ENCODE measurements at places on chromosomes 1 and 21.

GRCh38 chr1:228276901-228277490 lies 69.2 kb downstream of the OBSCN start:
- no peak for DNase-seq

DNA sequence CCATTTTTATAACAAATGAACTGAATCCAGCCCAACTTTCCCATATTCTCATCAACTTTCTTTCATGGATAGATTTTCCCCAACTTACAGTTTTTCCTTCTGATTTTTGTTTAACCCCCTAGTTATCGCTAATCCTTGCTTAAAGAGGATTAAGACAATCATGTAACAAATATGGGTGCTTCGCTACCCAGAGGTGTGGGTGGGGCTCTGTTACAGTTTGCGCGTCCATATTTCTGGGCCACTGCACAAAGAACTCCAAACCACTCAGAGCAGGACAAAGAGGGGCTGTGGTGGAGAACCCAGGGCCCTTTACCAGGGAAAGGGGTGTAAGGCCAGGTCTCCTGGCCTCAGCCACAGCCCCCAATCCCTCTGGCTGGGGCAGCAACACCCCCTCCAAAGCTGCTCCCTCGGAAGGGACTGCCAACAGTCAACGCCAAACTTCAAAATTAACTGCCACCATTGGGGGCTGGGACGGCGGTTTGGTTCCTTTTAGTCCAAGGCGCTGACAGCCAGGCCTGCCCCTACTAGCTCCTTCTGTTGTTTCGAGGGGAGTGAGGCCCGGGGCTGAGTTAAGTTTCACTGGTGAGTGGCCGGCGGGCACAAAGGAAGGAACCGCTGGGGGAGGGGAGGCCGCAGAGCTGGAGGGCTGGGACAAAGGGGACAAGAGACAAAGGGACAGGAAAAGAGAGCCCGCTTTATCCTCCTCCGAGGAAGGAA lies 27.9 kb downstream of the SSBP3 start:
- DNase-seq: no peak

GRCh38 chr1:200368556-200368955 lies 41.3 kb downstream of the ZNF281 start:
- no peak for DNase-seq

DNA sequence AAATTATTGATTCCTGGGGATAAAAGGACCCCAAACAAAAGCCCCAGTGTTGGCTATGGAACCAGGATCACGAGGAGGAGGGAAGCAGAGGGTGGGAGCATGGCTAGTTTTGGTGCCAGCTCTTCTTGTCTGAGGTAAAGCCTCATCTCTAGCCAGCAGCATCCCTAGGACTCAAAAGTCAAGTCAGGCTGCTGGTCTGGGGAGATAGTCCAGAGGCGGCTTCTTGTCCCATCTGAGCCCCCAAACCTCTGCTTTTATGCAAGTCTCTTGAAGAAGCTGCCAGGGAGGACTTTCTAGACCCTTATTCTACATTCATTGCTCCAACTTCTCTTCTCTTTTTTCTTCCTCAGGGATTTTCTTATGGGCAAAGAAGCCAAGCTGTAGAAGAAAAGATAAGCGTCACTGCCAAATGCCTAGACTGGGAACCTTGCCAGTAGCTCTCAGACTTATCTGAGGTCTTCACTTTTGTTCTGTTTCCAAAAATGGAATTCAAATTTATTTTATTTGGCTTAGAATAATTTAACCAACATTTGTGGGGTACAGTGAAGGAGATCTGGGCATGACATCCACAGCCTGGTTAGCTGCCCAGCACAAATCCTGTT lies 6.9 kb upstream of the ANKRD35 start:
- DNase-seq: no peak

DNA sequence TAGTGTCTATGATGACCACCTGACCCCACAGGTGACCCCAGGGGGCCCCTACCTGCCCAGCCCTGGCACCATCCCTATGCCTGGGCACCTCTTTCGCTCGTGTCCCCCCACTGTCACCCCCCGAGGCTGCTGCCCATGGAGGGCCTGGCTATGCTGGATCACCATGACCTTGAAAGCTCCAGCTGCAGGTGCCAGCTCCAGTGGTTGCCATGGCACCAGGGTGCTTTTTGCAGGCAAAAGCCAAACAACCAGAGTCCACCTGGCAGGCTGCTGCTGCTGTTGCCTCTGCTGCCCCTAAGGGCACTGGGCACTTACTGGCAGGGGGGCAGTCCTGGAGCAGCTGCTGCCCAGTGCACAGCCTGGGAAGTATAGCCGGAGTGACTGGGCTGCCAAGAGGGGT lies 21.7 kb downstream of the ETNK2 start:
- no peak for DNase-seq

DNA sequence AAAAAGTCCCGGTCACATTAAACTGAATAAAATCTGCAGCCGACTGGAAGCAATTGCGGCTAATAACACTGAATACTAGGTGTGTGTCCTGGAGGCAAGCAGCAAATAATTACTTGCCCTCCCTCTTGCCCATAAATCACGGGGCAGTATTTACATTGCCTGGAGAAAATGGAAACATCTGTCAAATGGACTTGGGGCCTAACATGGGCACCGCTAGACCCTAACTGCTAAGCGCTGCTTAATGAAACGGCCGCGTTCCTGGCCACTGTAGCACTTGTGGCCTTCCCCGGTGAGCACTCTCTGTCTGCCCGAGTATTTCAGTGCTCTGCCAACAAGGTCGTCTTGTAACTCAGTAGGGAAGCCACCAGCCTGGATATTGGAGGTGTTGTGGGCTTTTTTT lies 23.9 kb upstream of the KNCN start:
- DNase-seq: no peak

GRCh38 chr1:2914702-2915101 lies 106.6 kb upstream of the ACTRT2 start:
- DNase-seq: no peak

GRCh38 chr1:41013796-41014195 lies 7.7 kb downstream of the SLFNL1 start:
- no peak for DNase-seq

- no peak for DNase-seq
These were observed 9.9 kb upstream of the KLF18 start for GRCh38 chr1:44151332-44151731.

DNA sequence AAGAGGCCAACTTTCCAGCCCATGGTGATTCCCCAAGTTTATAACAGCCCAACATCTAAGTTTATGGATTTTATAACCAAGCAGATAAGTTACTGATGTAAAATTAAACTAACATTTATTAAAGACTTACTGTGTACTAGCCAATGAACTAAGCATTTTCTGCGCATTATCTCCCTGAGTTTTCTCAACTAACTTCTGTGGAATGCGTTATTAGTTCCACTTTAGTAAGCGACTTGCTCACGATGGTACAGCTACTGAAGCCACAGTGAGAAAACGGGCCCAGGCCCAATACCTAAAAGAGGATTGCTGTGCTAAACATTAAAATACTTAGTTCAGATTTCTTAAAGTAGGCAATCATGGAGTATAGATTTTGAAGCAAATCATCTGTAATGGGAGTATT lies 61.0 kb downstream of the ZBTB18 start:
- DNase-seq: no peak

- no peak for DNase-seq
These were observed 77.8 kb upstream of the C1orf105 start for GRCh38 chr1:172342584-172343239.

DNA sequence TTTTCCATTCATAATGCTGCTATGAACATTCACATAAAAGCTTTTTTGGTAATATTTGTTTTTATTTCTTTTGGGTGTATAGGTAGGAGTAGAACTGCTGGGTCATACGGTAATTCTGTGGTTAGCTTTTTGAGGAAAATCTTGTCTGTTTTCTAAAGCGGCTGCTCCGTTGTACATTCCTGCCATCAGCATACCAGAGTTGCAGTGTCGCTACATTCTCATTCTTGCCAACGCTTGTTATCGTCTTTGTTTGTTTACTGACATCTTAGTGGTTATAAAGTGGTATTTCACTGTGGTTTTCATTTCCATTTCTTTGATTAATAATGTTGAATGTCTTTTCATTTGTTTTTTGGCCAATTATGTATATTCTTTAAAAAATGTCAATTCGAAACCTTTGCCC lies 469.8 kb upstream of the ZP4 start:
- no peak for DNase-seq

GRCh38 chr1:224873434-224874369 lies 55.8 kb upstream of the DNAH14 start:
- no peak for DNase-seq

GRCh38 chr1:77757066-77757584 lies 2.5 kb downstream of the USP33 start:
- DNase-seq: no peak

DNA sequence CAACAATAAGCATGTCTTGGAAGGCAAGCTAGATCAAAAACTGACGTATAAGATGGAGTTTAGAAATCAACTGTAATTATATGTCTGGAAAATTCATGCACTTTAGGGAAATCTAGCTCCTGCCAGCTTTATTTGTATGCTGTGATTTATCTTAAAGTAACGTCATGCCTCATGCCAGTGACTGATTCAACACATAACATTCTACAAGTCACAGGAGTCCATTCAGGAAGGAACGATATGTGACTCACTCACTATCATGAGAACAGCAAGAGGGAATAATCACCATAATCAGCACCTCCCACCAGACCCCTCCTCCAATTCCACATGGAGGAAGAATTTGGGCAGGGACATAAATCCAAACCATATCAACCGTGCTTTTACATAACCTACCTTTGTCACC lies 682.4 kb upstream of the ADAMTS5 start:
- DNase-seq: no peak

DNA sequence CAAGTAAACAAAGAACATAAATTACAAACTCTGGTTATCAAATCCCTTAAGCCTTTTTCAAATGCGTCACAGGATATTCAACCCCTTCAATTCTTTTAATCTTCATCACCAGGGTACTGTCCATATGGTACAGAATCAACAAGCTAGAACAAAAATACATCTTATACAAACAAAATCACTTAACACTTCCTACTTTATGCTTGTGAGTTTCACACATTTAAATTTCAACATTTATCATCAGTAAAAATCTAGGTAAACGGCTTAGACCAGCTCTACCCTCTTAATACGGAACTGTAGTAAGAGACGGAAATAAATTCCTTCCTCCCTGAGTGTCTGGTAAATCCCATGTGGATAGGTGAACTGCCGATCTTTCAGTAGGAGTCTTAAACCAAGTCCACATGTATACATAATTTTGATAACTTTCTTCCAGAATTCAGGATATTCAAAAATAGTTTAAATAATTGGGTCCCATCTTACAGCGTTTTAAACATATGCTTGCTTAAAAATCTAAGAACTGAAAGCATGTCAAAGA lies 1.0 kb downstream of the CCDC181 start:
- DNase-seq: no peak

- DNase-seq: no peak
These were observed 82.0 kb upstream of the ESRRG start for GRCh38 chr1:216805233-216805632.

GRCh38 chr1:85174503-85174902 lies 26.3 kb downstream of the SYDE2 start:
- no peak for DNase-seq

- no peak for DNase-seq
These were observed 5.4 kb upstream of the PLEKHG5 start for GRCh38 chr1:6496890-6497214.

GRCh38 chr1:30337324-30337620 lies 386.1 kb downstream of the MATN1 start:
- DNase-seq: no peak

- DNase-seq: no peak
These were observed 19.6 kb downstream of the CCDC24 start for GRCh38 chr1:44010935-44011471.

GRCh38 chr1:43272576-43273571 lies 3.1 kb downstream of the TMEM125 start:
- DNase-seq: no peak

DNA sequence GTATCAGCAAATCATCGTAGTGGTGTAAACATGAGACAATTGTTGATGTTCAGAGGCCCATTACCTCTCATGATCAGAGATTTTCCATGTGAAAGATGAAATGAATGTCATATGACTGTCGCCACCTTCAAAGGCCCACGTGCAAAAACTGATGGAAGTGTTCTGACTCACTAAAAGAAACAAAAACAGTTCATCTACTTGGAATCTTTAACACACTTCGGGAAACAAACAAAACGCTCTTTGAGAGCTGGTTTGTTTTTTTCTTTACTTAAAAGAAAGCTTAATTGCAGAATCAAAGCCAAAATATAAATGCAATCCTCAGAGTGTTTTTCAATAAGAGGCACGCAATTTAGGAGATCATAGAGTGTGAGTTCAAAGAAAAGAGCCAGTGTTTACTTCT lies 100.8 kb downstream of the PLPPR4 start:
- no peak for DNase-seq

GRCh38 chr1:183025782-183026774 lies 2.9 kb downstream of the LAMC1 start:
- no peak for DNase-seq

GRCh38 chr21:17859661-17860060 lies 40.5 kb upstream of the C21orf91 start:
- DNase-seq: no peak

GRCh38 chr1:153728305-153729066 lies 636 bp downstream of the INTS3 start:
- DNase-seq: no peak

DNA sequence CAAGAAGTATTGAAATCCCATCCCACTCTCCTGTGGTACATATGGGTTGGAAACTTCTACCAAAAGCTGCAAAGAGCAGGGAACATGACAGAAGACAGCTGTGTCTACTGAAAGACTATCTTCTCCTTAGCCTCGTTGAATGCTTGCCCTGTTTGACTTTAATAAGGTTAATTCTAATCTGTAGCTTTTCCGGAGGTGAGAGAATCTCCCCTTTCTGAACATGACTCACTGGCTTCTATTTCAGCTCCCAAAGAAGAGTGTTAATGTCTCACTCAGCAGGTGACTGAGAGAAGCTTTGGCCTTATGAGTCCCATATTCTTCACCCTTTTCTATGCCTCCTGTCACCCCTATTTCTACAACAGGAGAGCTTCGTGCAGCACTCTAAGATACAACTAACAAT lies 88.3 kb downstream of the HHIPL2 start:
- DNase-seq: no peak

DNA sequence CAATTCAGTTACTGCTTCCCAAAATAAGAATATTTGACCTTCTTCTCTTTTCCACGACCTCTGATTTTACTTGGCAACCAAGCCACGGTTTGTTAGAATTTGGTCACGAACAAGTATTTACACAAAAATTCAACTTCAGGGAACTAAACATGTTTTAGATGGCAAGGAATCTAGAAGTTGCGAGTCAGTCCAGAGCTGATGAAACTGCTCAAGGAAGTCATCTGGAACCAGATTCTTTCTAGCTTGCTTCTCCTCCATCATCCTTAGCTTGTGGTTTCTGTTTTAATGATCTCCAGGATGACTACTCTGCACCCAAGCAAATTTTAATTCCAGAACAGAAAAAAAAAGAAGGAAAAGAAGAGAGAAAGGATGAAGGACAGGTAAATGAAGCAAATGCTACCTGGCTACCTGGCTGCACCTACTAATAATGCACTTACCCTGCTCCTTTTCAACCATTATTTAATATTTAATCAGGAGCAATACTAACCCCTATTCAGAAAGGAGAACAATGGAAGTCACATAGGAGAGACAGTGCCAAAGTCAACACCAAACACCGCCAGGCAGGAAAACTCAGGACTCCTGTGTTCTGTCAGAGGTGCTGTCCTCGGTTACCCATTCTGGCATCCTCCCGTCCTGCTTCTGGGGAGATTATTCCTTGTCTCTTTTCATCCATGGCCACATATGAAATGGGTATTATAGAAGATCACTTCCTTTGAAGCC lies 54.2 kb upstream of the RGS7 start:
- no peak for DNase-seq

- DNase-seq: no peak
These were observed 10.1 kb downstream of the ADAMTS5 start for GRCh38 chr21:26956813-26957212.

GRCh38 chr1:26364956-26365355 lies 7.6 kb downstream of the ZNF683 start:
- DNase-seq: no peak

- no peak for DNase-seq
These were observed 67.3 kb upstream of the CNTN2 start for GRCh38 chr1:204975568-204976235.

Measured in cerebellar nuclear complex (tissue), 1 donor.